ENCODE measurements at places on chromosomes 16 and 17.

DNA sequence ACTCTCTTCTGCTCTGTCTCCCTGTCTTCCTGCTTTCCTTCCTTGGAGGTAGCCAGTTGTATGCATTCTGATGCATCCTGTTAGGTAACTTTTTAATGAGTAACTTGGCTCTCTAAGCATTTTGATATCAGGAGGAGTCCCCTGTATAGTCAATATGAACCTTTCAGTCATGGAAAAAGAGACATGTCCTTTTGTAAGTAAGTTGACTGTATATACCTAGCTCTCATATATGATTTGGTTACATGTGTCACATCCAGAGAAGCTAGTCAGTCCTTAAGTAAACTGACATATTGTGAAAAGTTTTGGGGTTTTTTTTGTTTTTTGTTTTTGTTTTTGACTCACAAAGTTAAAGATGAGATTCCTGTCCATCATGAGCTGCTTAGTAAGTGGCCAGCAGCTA, 18.8 kb downstream of the UTP18 start:
- DNase-seq = no peak

GRCh38 chr16:67429799-67430503, 970 bp upstream of the HSD11B2 start:
- no peak for DNase-seq

DNA sequence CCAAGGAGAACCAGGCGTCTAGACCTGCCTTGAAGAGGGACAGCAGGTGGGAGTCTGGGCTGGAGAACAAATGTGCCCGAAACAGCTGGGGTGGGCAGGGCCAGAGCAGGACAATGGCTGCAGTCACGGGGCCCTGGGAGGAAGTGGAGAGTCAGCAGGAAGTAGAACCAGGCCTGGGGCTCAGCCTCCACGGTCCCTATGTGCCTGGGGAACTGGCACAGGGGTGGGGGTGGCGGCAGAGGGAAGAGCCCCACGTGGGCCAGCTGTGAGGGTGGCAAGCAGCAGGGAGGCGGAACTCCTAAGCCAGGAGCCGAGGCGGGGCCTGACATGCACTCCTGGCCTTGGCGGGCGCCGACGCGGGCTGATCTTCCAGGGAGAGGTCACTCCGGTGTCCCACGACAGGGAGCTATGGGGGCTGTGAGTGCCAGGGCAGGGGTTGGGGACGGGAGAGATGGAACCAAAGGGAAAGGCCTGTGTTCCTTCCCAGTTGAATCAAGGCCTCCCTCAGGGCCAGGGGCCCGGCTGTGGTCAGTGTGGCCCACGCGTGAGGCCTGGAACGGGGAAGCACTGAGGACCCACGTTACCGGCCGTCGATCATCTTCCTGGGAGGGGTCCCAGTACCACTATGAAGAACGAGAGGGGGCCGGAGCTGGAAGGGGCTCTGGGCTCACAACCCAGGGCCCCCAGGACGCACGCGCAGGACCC, 42.7 kb downstream of the TIMM22 start:
- no peak for DNase-seq

- DNase-seq = no peak
These were observed 59.0 kb downstream of the SPACA3 start for GRCh38 chr17:33050611-33051140.

DNA sequence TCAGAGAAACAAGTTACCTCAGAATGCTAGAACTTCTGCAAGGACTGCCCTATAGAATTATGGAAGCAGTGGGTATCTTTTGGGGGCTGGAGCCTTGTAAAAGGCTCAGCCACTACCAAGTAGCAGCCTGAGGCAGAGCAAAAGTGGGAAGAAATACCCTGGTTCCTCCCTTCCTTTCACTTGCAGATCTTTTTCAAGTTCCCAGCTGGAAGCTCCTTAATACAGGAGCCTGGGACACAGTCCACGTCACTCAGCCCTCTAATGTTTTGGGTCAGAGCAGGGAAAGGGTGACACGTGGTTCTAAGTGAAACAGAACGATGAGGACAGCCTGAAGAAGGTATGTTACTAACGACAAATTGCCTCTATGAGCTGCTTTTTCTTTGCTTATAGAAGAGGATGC, 93.1 kb downstream of the CNTNAP4 start:
- DNase-seq = no peak

GRCh38 chr17:31820691-31821435, 38.2 kb downstream of the COPRS start:
- DNase-seq = no peak
